GM23248 (cell line): ENCODE measurements at places on chromosomes 7 and 10.
A peak's percentile ranks its signal among the peaks of the same experiment; 100 is the strongest.

DNA sequence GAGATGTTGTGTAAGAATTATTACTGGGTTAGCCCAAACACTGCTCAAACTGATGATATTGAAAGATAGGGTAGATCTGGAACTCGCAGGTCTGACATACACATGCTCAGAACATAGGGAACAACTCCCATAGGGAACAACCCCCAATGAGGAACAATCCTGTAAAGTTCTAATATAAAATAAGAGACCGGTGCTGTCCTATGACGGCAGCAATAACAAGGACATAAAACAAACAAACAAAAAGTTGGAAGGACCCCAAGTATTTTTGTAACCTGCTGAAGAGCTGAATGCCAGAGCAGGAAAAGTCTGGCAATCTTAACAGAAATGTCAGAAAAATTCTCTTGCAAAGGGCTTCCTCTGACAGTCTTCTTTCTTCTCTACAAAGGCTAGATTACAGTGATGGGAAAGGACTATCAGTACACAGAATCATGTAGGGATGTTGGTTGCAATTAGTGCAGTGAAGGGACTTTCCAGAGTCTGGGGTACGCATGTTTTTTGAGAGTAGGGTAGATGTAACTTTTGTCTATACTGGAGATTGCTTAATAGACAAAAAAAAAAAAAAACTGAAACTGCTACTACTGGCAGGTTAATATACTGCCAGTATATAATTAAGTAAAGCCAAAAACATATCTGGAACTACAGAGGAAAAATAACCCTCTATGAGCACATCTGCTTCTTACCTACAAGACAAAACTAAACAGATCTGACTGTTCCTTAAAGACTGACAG lies 35.5 kb downstream of the IDE start:
- no peak for DNase-seq

DNA sequence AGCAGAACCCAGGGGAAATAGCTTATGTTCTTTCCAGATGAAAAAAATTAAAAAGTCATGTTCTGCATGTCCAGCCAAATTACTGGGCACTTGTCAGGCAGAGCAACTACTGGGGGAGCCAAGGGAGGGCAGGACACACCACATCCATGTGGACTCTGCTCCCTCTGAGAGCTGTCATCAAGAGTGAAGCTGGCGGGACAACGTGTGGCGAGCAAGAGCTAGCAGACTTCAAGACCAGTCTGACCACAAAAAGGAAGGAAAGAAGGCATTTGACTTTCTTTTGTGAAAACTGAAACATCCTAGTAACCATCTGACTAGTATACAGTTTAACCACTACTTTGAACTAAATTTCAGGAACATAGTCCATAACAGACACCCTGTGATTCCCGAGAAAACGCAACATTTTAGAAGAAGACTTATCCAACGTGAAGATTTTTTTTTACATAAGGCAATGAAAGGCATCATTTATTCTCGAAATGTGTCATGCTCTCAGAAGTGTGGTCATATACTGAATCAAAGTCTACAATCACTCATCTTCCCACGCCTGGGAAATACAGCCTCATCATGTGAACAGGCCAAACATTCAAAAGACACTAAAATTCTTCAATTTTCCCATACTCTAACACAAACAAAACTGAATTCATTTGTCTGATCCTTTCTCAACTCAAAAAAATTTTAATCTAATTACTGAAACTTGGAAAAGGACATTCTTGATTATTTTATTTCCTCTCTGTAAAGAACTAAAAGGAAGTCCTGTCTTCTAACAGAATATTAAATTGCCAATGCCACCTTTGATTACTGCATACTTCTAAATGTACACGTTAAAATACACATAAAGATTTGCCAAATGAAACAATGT lies 15.5 kb downstream of the CYTH3 start:
- DNase-seq = peak; percentile 92

- peak; percentile 66 for DNase-seq
Measured at GRCh38 chr7:111159426-111159825, 68.5 kb downstream of the LRRN3 start.

GRCh38 chr10:5497948-5498730 lies 1.2 kb downstream of the CALML5 start:
- DNase-seq = no peak

DNA sequence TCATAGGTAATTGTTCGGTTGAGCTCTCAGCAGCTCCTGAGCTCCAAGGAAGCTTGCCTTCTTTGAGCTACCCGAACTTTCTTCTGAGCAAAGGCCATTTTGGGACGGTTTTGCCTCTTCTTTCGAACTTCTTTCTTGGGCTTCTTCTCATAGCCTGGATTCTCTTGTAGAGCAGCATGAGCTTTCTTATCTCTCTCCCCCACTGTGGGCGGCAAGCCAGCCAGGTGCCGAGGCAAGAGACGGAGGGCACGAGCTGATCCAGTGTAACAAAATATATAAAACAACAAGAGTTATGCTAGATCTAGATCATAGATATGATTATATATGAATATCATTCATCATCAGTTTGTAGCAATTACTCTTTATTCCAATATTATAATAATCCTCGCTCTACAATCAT lies 16.5 kb upstream of the KNDC1 start:
- DNase-seq = no peak

GRCh38 chr7:50663396-50664102 lies 98.3 kb upstream of the DDC start:
- DNase-seq = no peak

- no peak for DNase-seq
Measured at GRCh38 chr7:96998744-96999143, 6.6 kb upstream of the DLX6 start.

- peak; percentile 3 for DNase-seq
Measured at GRCh38 chr10:42519761-42520460, 118.5 kb downstream of the ZNF33B start.

GRCh38 chr10:108562105-108562504 lies 1361.2 kb downstream of the XPNPEP1 start:
- no peak for DNase-seq

GRCh38 chr10:53223851-53224250 lies 451.3 kb upstream of the MBL2 start:
- no peak for DNase-seq

DNA sequence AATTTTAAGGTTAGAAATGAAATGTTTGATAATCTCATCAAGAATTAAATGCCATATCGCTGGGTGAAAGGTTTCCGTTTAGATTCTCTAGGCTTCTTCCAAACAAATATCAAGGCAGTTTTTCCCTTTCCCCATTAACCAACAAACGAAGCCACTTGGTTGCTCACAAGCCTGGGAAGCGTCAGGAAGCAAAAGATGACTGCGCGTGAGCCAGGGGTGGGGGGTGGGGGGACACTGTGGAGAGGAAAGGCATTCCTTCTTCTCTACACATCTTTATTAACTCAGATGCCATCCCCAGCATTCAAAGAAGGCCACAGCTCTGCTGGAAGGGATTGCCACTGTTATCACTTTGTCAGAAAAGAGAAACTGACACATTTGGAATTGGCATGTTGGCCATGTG lies 207.1 kb downstream of the TRIL start:
- DNase-seq = no peak

DNA sequence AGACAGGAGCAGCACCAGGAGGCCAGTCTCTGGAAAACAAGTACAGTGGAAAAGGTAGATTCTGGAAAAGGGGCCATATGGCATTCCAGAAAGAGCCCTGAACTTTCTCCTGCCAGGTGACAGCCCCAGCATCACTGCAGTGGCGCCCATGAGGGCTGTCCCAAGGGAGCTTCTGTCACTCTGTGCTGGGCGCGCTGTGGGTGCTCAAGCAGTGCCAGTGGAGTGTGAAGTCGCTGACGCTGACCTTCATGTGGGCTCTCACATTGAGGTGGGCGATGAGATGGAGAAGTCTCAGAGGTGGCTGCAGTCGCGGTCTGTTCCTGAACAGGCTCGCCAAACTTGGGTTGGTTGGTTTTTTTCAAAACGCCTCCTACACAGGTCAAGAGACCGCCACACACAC lies 38.2 kb downstream of the FKBP6 start:
- DNase-seq = no peak

DNA sequence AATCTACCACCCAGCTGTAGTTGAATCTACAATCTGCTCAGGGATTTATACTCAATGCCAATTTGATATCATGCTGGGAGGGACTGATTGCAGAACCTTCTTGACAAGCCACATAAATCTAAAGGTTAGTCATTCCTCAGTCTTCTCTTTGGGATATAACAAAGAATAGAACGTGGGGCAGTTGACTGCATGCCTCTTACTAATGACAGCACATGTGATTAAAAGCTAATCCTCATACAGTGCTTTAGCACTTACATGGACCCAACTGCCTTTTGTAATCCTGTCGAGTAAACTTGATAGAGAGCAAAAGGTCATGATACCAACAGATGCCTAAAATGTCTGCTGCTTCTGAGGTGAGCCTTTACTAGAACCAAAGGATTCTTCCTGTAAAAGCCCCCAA lies 12.3 kb downstream of the KLHL7 start:
- DNase-seq = no peak

DNA sequence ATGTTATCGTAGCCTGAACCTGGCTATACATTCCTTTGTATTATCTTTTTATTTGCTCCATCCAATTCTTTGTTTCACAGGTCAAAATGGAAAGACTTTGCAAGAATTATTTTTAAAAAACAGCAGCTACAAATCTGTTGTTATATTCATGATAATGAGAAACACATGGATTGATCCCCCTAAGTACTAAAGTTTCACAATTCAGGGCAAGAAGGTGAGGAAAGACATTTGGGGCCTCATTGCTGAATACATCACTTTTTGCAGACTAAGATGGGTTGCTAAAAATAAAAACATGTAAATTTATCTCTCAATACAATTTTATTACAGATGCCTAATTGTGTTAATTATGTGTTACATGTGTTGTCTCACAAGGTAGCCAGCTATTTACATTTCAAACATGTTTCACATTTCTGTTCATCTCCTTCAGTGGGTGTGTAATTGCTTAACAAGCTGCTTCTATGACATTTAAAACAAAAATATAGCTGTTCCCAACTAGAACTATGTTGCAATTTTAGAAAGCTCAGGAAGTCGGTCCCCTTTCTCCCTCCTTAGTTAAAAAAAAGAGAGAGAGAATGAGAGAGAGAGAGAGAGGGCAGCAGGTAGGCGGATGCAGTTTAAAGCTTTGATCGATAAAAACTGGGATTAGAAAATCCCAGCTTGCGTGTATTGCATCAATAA lies 606.3 kb upstream of the FZD8 start:
- peak; percentile 35 for DNase-seq

GRCh38 chr10:12490963-12491362 lies 141.6 kb downstream of the CAMK1D start:
- no peak for DNase-seq

GRCh38 chr10:127937069-127937468 lies 30.2 kb downstream of the PTPRE start:
- peak; percentile 35 for DNase-seq

DNA sequence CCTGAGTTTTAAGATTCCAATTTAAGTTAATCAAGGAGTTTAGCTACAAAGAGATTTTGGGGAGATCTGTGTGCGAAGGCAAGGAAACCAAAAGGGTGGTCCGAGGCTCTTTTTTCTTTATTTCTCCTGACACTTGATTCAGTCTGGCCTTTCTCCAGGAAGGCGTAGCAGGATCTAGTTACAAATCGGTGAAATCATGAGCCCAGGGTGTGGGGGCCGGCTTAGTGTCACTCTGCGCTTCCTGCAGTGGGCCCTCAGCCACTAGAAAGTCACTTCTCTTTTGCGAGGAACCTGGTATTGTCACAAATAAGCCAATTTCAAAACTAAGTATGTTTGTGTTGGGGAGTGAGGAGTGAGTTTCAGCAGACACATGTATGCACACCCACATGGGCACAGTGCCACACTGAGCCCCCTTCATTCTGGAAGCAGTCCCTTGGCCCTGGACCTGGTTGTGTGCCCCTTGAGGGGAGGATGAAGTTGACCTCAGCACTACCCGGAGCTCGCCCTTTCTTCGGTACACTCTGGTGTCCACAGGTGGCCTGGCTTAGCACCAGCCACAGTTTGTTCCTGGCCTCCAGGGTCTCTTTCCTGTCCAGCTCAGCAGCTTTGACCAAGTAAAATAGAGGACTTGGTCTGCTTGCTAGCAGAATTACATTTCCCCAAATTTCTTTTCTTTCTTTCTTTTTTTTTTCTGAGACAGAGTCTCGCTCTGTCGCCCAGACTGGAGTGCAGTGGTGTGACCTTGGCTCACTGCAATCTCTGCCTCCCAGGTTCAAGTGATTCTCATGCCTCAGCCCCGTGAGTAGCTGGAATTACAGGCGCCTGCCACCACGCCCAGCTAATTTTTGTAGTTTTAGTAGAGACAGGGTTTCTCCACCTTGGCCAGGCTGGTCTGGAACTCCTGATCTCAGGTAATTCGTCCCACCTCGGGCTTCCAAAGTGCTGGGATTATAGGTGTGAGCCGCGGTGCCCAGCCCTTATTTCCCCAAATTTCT lies 84.0 kb upstream of the BTBD16 start:
- no peak for DNase-seq

GRCh38 chr7:38141187-38141586 lies 36.9 kb upstream of the STARD3NL start:
- no peak for DNase-seq

DNA sequence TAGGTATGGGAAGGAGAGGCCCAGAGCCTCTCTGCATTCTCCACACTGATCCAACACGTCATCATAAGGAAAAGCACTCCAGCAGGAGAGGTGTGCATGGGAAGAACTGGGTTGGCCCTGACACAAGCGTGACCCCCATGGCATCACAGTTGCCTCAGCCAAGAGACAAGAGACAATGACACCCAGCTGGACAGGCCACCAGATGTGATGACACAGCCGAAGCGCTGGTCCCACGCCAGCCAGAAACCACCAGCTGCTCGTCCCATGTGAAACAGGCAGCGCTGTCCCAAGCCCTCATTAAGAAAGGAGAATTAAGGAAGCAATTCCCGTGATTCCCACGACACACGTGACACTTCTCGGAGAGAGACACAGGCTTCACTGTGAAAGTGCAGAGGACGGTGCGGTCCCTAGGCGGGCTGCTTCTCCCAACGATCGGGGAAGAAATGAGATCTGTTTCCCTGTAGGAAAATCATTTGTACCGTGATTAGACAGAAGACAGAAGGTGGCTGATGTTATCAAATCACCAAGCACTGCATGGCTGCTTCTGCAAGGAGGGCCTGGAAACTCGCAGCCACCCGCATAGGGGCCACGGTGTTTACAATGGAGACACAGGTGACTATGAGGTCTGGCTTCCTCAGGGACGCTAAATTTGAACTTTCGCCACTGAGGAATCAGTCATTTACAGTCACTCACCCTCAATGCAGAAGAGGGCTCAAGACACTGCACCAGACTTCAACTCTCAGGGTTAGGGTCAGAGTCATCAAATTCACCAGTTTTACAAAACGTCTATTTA lies 74.5 kb downstream of the DIP2C start:
- peak; percentile 32 for DNase-seq

DNA sequence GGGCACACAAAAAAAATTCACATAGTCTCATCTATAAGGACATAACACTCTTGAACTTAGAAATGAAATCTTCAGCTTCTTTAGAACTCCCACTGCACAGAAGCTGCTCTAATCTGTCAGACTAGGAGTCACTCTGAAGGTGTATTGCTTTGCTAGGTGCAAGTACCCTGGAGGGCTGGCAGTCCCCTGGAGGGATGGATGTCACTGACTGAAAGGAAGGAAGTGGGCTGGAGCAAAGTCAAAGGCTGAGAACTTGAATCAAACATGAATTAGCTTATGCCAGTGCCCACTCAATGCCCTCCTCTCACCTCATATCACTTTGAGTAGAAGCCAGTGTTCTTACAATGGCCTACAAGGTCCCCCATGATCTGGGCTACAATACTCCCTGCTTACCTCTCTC lies 140.3 kb upstream of the ANKRD1 start:
- DNase-seq = no peak

GRCh38 chr10:77513781-77514331 lies 123.8 kb downstream of the KCNMA1 start:
- peak; percentile 95 for DNase-seq

- peak; percentile 31 for DNase-seq
Measured at GRCh38 chr10:7529638-7530037, 118.8 kb upstream of the SFMBT2 start.
